SIG-M5 (cell line): ENCODE measurements at places on chromosomes 6 and 20.

- no peak for DNase-seq
These were observed 233.9 kb upstream of the ZNF217 start for GRCh38 chr20:53827292-53828087.

DNA sequence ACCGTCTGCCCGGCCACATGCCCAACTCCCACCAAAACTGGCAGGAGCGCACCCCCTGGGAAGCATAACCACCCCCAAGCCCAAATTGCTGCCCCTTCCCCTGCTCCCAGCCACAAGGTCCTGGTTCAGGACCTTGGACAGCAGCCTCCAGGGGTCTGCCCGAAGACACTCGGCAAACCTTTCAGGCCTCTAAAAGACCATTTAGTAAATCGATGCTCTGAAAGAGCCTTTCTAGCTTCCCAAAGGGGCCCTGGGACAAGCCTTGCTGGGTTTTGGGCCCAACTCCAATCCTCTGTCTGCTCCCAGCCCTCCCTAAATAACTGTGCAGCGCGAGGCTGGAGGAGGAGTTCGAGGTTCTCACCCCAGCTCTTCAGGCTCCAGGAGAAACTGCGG lies 30.5 kb downstream of the GRM4 start:
- DNase-seq = no peak

DNA sequence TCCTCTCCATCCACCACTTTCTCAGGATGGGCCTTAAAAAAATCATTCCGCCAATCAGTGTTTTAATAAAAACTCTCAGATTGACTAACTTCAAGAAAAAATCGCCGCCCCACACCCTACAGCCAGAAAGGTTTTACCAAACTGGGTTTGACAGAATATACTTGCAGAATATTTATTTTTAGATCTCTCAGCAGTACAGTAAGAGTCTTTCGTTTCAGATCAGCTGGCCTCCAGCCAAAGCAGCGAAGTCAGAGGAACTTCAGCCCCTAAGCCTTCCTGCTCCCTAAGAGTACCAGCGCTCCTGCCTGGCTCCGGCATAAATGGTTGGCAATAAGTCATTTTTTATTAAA lies 24.7 kb downstream of the TBC1D7 start:
- DNase-seq = no peak

DNA sequence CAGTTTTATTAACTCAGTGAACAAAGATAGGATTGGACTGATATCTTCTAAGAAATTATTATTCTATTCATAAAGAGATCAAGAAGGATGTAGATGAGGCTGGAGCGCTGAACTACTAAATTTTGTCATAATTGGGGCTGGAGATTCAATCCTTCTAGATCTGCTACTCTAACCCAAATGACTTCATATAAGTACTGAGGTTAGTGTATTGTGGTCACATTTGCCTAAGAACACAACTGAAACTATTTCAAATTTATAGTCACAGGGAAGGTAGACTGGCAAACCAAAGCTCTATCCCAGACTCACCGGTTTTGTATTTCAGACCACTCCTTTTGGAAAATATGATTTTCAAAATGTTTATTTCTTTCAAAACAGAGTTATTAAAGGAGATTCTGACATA lies 96.7 kb downstream of the BMP5 start:
- DNase-seq = no peak

- DNase-seq = no peak
These were observed 407.0 kb upstream of the SASH1 start for GRCh38 chr6:147935656-147936055.

DNA sequence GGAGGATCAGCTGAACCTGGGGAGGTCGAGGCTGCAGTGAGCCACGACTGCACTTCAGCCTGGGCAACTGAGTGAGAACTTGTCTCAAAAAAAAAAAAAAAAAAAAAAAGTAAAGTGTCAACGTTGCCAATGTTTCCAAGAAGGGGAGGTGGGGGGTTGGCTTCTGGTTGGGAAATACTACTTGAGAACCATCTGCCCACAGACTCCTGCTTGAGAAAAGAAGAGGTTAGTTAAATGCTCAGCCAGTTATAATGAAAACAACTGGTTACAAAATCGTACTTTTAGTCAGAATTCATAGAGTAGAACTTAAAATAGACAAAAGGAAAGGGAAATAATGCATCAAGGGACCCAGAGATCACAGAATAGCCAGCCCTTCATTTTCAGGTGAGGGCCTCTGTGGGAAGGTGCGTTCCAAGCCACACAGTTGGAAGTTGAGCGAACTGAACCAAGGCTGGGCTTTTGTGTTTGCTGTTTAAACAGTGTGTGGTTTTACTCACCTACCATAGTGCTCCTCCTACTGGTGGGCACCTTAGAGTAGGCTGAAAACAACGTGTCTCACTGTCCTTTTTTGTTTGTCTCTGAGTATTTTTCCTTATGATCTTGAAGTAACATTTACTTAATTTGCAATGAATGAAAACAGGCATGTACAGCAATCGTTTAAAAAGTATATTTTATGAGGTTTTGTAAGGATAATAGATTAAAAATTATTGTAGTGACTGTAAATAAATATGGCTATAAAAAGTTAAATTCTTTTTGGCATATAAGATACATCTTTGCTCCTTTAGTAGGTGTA lies 200.7 kb downstream of the BCAS1 start:
- DNase-seq = peak; percentile 43

- DNase-seq = no peak
These were observed 67.6 kb upstream of the SUPT3H start for GRCh38 chr6:45445364-45445748.

GRCh38 chr6:130632897-130633296 lies 194.3 kb upstream of the SMLR1 start:
- DNase-seq = no peak

GRCh38 chr6:36914227-36914794 lies 28.6 kb downstream of the C6orf89 start:
- no peak for DNase-seq

DNA sequence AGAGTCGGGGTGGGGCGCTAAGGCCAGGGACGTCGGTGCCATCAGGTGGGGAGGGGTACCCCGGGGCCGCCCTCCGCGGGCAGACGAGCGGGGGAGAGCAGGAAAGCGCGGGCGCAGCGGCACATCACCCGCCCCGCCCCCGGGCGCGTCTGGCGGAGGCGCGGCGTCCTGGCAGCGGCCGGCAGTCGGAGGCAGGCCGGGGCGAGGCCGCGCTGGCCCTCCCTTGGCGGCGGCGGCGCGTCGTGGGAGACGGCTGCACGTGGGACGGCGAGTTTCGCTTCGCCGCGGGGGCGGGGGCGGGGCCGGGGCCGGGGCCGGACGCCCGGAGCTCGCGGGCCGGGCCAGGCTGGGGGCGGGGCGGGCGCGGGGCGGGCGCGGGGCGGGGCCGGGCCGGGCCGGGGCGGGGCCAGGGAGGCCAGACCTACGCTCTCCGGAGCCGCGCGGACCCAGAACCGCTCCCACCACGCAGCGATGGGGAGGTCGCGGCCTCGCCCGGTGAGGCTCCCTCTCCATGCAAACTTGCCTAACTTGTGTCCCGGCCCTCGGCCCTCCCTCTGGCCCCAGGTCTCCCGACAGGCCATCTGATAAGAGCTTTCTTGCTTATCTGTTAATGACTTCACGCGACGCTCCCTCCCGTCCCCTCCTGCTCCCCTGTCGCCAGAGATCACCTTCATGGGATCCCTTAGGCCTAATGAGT lies 12.5 kb downstream of the ITPR3 start:
- no peak for DNase-seq

- no peak for DNase-seq
These were observed 69.1 kb downstream of the PHACTR3 start for GRCh38 chr20:59673288-59673997.

DNA sequence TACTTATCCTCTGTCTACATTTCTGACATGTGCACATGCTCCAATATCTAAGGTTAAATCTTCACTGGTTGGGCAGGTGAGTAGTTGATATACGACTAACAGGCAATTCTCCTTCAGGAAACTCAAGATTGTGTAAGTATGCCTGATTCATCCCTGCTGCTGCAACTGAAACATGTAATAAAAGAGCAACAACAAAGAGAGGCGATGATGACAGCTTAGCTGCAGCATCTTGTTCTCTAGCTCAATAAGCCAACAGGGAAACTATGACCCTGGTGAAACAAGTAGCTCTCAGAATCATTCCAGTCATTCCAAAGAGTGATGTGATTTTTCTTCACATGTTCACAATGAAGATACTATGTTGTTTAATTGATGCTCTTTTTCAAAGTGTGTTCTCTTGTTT lies 74.4 kb downstream of the ELOVL4 start:
- DNase-seq = no peak

GRCh38 chr6:144782634-144783033 lies 497.5 kb downstream of the UTRN start:
- DNase-seq = no peak

GRCh38 chr6:119497988-119498727 lies 148.6 kb upstream of the MAN1A1 start:
- DNase-seq = no peak

DNA sequence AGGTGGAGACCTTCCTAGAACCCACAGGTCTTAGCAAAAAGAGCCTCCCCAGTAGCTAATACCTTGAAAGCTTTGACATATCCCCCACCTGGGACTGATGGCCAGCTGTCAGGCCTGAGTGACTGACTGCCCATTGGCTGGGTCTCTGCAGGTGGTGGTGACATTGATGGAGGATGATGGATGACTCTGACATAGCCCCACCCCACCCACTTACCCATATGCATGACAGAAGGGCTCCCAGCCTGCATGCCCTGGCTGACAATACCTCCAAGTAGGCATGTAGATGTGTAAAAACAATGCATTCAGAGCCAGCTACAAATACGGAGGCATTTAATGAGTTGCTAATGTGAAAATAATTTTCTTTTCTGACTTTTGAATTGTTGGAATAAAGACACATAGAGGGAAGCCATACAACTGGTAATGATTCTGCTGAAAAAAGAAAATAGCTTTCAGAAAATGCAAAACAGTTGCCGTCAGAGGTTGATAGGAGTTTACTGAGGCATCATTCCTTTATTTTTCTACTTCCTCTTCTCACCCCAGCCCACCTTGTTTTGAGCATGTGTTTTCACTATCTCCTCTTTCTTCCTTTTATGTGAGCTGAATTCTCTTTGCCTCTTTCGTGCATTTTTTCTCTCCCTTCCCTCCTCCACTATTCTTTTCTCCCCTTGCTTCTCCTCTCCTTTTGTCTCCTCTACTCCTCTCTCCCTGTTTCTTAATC lies 70.6 kb downstream of the OLIG3 start:
- no peak for DNase-seq

GRCh38 chr6:126143761-126144251 lies 157.5 kb downstream of the TRMT11 start:
- no peak for DNase-seq

DNA sequence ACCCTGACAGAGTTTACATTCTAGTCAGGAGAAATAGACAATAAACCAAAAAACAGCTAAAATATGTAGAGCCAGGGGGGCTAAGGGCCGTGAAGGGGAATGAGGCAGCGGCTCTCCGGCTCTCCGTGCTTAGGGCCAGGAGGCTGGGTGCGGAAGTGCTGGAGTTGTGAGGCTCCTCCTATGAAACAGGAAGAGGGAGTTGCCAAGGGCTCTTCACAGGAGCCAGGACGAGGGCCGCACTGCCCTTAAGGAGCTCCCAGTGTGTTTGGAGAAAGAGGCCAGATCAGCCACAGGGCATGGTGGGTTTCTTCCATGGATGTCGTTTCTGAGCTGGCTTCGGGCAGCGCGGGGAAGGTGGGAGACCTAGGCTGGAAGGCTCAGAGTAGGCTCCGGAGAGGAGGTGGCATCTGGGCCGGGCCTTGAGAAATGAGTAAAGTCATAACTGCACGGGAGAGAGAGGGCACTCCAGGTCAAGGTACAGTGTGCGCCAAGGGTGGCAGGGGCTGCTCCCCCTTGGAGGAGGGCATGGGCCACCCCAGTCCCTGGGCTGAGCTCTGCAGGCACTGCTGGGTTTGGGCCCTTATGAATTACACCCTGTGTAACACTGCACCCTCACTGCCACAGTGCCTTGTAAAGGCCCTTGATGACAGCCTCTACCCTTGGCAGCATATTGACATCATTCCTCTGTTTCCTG lies 20.8 kb upstream of the MLN start:
- DNase-seq = no peak

DNA sequence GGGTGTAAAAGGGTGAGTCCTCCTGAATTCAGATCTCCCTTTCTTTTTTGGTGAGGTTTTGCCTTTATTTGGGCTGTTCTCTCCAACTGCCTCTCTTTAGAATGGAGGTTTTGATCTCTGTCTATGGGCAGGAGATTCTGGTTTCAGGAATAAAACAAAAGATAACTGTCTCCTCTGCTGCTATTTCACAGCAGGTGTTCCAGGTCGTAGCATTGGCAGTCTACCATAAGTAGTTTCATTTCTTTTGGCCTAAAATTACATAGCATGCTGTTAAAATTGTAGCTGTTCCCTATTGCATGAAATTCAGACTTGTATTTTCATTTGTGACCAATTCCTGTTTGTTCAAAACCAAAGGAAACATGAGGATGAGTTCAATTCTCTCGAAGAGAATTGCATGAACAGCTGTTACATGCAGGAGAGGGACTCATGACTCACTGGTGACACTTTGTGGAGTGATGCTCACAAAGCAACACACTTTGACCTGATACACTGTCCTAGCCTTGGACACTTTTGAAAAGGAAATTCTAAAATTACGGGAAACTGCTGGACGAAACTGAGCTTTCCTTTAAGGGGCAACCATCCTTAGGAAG lies 76.8 kb upstream of the SIRPG start:
- no peak for DNase-seq

DNA sequence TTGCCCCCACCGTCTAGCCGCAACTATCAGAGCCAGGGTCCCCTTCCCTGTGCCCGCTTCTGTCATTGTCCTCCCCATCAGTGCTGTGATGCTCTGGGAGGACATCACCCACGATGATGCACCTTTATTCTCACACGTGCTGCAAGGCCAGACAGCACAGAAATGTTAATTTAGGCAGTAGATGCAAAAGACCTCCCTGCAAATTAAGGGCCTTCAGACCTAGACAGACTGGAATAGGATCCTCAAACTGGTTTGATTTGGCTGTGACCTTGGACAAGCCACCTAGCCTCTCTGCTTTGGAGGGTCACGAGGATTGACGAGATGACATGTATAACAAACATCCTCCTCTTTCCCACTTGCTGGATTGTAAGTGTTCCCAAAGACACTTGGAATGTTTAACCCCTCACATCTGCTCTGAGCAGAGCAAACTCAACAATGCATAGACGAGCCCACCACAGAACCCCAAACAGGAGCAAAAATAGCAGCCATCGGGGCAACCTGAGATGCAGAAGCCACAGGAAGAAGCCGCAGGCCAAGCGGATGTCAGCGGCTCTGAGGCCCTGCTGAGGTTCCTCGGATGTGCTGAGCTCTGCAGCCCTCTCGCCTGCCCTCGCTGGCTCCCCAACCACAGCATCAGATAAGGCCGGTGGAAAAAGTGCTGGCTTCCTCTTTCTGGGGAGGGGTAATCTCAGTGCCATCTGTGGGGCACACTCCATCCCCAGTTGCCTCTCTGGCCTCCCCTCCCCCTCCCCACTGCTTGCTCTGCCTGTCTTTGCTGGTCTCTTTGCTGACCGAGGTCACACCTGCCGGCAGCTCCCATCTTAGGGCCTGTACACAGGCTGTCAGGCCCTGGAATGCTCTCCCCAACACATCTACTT lies 35.3 kb downstream of the TOX2 start:
- peak; percentile 33 for DNase-seq

DNA sequence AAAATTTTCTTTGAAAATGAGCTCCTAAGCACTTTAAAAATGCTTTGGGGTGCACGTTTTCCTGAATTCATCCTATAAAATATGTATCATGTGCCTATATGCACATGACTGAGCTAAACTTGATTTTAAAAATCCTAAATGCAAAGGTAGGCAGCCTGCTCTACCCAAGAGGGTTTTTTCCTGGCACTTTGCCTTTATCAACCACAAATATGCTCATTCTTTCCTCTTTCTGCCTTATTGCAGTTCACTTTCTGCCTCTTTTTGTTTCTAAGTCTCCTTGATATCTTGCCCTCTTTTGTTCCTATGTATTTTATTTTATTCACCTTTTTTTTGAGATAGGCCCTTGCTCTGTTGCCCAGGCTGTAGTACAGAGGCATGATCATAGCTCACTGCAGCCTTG lies 229.3 kb downstream of the GRM1 start:
- DNase-seq = no peak
